ENCODE measurements at places on chromosomes 5 and 9. TPM values are rescaled to one million over a fixed set of nuclear protein-coding genes. Genes with fewer than 3 reads are reported as not detected.

CCNO gene
- 0.40 TPM for total RNA-seq

SPAAR gene
- 0.12 TPM for total RNA-seq

NTNG2 gene
- total RNA-seq, result 1.6 TPM

GZMA gene
- total RNA-seq, result not detected

WDR38 gene
- not detected for total RNA-seq

CDH9 gene
- not detected for total RNA-seq

MEIKIN gene
- 0.06 TPM for total RNA-seq

PTCH1 gene
- 0.92 TPM for total RNA-seq

BARX1 gene
- total RNA-seq, result not detected

GPRIN1 gene
- 3.2 TPM for total RNA-seq

TMEM215 gene
- not detected for total RNA-seq

RCL1 gene
- total RNA-seq, result 10.4 TPM

SLC46A2 gene
- not detected for total RNA-seq

ADAMTS19 gene
- 0.26 TPM for total RNA-seq

DIRAS2 gene
- total RNA-seq, result not detected

TAL2 gene
- 0.26 TPM for total RNA-seq

NUDT12 gene
- 14.1 TPM for total RNA-seq

TCF7 gene
- 2.8 TPM for total RNA-seq

RNF20 gene
- total RNA-seq, result 36.6 TPM

TIMD4 gene
- not detected for total RNA-seq

CTSL gene
- total RNA-seq, result 696 TPM

ELP1 gene
- 31.5 TPM for total RNA-seq

ADRA1B gene
- 0.25 TPM for total RNA-seq

SAXO1 gene
- total RNA-seq, result under 0.01 TPM

SNCAIP gene
- 0.93 TPM for total RNA-seq

GRIN1 gene
- 0.06 TPM for total RNA-seq

NUTM2G gene
- not detected for total RNA-seq

PCDH1 gene
- total RNA-seq, result 5.7 TPM

HINT2 gene
- 39.0 TPM for total RNA-seq

RNF183 gene
- not detected for total RNA-seq

BTNL9 gene
- not detected for total RNA-seq

WDR31 gene
- 2.1 TPM for total RNA-seq

GRM6 gene
- not detected for total RNA-seq

HRH2 gene
- 0.93 TPM for total RNA-seq

TXNDC8 gene
- not detected for total RNA-seq

TRPM6 gene
- not detected for total RNA-seq

C5orf34 gene
- total RNA-seq, result 3.4 TPM

FOXD4 gene
- 0.06 TPM for total RNA-seq

ZFP37 gene
- total RNA-seq, result 1.2 TPM

LRRC70 gene
- total RNA-seq, result 1.3 TPM

PKD2L2 gene
- total RNA-seq, result not detected

TOR2A gene
- 2.3 TPM for total RNA-seq

NSD1 gene
- 30.9 TPM for total RNA-seq

FABP6 gene
- total RNA-seq, result not detected

FBN2 gene
- 18.4 TPM for total RNA-seq

PCDHGB2 gene
- 5.9 TPM for total RNA-seq

NXNL2 gene
- 0.81 TPM for total RNA-seq

ITGA2 gene
- total RNA-seq, result 113 TPM

PHF24 gene
- total RNA-seq, result 0.13 TPM

KLF9 gene
- total RNA-seq, result 55.9 TPM
